Cerebellar cortex (tissue), 1 donor: ENCODE measurements at places on chromosomes 1 and 21.

DNA sequence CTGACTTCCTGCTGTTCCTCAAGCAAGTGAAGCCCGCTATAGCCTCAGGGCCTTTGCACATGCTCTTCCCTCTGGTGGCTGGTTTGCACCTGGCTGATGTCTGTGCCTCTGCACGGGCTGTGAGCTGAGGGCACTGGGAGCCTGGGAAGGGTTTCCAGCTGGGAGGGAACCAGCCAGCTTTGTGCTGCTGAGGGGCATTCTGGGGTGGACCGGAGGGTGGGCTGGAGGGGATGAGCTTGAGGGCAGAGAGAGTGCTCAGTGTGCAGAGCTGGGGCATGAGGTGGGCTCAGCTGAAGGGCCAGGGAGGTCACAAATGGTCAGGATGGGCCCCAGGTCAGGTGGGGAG, 305.7 kb downstream of the MATN1 start:
- no peak for DNase-seq

DNA sequence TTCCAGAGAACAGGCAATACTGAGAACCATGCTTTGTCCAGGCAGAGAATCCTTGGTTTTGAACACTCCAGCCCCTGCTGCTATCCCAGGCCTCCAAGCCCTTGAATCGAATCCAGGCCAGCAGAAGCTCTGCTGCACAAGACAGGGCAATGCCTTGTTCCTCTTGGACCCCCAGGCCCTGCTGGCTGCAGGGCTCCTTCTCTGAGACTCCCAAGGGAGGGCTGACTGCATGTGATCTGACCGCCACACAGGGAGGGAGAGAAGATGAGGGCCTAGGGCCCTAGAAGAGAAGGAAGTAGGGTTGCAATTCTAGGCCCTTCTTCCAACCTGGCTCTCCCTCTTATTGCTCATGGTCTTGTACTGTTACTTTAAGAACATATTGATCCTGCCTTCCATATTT, 160.6 kb upstream of the EDN2 start:
- no peak for DNase-seq

- no peak for DNase-seq
These were observed 71.6 kb downstream of the CD2 start for GRCh38 chr1:116825720-116826438.

GRCh38 chr1:100614570-100614969, 76.6 kb downstream of the GPR88 start:
- no peak for DNase-seq

- DNase-seq = no peak
These were observed 93.2 kb upstream of the KCNK2 start for GRCh38 chr1:214989341-214989740.

DNA sequence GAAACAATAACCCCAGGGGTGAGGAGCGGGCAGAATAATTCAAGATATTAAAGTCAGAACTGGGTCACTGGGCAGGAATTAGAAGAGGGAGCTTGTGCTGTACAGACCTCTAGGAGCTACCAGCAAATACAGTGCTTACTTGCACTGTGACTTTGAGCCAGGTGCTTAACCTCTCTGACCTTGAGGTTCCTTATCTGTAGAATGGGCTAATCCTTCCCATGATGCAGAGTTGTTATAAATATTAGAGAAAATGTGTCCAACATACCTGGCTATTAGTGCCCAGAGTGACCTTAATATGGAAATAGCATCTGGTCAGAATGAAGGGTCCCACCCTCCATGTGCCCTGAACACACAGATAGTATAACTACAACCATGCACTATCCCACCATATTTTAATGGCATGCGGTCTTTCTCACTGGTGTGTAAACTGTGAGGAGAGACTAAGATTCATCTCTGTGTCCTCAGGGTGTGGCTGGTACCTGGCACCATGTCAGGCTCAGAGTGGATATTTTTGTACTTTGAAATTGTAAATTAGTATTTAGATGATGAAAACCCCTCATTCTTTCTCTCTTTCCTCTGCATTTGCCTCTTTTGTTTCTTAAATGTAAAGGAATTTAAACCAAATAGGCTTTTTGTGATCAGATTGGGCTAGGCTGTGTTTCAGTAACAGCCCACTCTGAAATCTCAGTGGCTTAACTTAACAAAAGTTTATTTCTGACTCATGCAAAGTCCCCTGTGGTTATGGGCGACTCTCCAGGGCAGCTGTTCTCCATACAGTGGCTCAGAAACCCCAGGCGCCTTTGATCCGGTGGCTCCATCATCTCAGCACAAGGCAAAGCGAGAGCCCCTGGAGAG, 60.0 kb upstream of the ROR1 start:
- no peak for DNase-seq

DNA sequence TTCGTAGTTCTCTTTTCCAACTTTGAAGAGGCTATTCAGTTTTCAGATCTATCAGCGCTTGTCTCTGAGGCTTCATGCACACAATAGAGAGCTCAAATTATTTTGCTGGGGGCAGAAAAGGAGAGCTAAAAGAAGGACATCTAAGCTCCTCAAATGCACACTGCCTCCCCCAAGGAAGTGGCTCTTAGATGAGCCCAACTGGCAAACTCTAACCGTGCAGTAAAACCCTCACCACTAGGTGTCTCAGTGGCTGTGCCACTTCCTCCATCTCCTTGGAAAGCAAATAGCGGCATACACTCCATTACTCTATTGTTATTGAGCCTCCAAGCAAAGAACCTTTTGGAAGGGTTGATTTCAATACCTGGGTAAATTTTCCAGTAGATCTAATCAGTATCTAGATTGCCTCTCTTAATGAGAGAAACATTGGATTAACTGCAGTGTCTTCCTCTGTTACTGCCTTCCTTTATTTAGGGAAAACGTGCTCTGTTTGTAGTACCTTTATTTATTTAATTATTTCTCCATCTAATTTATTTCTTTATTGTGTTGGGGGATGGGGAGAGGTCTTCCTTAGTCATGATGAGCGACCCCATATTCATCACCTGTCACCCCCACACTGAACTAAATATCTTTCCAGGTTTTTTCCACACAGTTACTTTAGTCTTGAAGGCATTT, 9.2 kb upstream of the SFPQ start:
- peak; percentile 88 for DNase-seq

- peak; percentile 31 for DNase-seq
These were observed 2.1 kb upstream of the S100A2 start for GRCh38 chr1:153567621-153568366.

DNA sequence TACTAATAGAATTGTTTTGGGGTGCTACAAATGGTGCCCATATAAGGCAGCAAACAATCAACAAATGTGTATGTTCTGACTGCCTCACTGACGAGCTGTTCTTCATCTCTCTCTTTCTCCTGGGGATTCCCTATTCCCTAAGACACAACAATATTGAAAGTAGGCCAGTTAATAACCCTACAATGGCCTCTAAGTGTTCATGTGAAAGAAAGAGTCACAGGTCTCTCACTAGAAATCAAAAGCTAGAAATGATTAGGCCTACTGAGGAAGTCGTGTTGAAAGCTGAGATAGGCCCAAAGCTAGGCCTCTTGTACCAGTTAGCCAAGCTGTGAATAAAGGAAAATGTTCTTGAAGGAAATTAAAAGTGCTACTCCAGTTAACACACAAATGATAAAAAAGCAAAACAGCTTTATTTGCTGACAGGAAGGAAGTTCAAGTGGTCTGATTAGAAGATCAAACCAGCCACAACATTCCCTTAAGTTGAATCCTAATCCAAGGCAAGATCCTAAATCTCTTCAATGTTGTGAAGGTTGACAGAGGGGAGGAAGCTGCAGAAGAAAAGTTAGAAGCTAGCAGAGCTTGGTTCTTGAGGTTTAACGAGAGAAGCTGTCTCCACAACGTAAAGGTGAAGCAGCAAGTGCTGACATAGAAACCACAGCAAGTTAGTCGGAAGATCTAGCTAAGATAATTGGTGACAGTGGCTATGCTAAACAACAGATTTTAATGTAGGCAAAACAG, 26.3 kb downstream of the ATP2B4 start:
- DNase-seq = no peak

DNA sequence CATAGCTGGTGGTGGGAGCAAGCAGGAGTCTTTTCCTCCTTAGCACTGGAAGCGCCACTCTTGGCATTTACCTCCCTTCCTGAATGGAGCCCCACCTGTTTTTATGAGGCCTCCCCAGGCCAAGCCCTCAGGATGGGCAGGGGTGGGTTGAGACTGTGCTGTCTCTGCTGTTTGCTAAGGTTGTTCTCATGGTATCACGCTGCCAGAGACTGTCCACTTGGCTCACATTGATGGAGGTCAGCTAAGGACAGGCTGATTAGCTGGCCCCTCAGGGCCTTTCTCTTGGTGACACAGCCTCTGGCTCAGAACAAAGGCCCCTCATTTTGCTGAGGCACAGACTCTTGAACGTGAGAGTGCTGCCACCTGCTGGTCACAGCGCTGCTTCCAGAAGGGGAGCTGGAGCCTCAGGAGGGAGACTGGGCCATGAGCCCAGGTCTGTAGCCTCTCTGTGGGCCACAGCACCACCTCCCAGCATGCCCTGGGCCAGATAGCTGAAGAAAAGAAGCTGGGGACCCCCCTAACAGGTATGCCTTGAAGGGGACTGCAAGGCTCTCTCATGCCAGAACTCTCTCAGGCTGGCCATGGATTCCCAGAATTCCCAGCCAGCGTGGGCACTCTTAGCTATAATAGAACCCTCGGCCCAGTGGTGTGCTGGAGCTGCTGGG, 85.6 kb downstream of the CD58 start:
- DNase-seq = peak; percentile 87

DNA sequence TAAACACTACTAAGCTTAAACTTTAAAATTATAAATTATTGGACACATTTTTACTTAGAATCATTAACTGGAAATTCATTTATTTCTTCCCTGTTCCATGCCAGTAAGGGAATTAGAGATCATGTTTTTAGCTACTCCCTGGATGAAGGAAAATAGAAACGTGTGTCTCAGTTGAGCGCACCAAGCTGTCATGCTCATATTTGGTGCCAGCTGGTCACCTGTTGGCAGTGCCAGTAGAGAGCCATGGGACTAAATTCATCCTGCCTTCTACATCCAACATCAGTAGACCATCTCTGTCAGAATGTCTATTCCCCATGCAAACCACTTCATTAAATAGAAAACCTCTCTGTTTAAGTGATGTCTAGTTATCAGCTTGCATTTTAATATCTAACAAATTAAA, 17.4 kb upstream of the SLC22A15 start:
- peak; percentile 88 for DNase-seq

- DNase-seq = peak; percentile 79
These were observed 37.3 kb downstream of the PLEKHO1 start for GRCh38 chr1:150186789-150187559.

- DNase-seq = no peak
These were observed 23.7 kb downstream of the UMODL1 start for GRCh38 chr21:42094811-42095210.

GRCh38 chr1:38047603-38048141, 1.1 kb upstream of the POU3F1 start:
- DNase-seq = no peak

- no peak for DNase-seq
These were observed 1.9 kb downstream of the KRTAP10-5 start for GRCh38 chr21:44578371-44579055.

- no peak for DNase-seq
These were observed 54.4 kb downstream of the NIBAN1 start for GRCh38 chr1:184919892-184920291.

- no peak for DNase-seq
These were observed 7.0 kb downstream of the EFNA3 start for GRCh38 chr1:155085504-155086127.

- DNase-seq = no peak
These were observed 1574.2 kb downstream of the PLA2G4A start for GRCh38 chr1:188402986-188403385.

DNA sequence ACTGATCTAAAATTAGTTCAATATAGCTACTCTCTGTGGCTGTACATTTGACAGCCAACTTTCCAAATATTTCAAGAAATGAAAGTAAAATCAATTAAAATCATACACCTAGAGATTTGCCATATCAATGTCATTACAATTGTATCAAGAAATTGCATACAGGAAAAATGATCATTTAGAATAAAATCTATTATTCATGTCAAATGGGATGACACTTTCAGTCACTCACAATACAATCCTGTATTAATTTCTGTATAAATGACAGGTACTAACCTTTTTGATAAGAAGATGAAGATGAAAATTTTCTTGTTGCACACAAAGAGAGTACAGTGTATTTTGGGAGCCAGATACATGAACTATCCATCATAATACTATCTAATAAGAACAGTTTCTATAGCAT, 1588.9 kb upstream of the PRMT6 start:
- no peak for DNase-seq

DNA sequence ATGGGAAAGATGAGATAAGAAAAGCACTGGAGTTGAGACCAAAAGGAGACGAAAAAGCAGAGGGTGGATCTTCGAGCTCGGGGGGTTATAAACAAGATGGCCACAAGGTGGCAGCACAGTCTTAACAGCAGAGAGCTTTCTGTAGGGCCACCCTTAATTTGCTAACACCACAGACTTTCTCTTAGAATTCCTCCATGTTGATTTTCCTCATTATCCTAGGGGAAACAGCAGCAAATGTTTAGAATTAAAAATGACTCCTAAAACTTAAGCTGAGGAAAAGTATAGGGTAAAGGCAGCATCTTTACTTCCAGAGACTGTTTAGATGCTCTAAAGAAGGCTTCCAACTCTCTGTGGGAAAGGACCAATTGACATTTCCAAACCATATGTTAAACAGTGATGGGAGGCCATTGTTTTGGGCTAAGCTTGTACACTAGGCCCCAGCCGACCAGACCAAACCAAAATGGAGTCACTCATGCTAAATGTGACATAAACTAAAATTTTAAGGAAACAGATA, 2.5 kb upstream of the APOBEC4 start:
- peak; percentile 89 for DNase-seq

DNA sequence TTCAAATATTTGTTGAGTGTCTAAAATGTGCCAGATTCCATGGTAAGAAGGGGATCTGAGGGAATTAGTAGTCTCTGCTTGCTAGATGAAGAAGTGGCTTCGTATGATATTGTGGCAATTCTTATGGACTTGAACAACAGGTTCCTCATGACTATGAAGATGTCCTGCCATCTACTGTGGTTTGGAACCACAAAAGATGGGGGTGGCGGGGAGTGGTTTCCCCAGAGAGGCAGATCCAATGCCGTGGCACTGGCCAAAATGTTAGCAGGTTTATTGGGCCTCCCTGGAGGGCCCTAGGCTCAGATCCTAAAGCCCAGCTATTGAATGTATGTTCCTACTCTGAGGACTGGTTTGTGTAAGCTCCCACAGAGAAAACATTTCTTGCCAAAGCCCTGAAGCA, 120.8 kb downstream of the RGS2 start:
- DNase-seq = no peak

- no peak for DNase-seq
These were observed 19.9 kb upstream of the EDN2 start for GRCh38 chr1:41504114-41505035.

DNA sequence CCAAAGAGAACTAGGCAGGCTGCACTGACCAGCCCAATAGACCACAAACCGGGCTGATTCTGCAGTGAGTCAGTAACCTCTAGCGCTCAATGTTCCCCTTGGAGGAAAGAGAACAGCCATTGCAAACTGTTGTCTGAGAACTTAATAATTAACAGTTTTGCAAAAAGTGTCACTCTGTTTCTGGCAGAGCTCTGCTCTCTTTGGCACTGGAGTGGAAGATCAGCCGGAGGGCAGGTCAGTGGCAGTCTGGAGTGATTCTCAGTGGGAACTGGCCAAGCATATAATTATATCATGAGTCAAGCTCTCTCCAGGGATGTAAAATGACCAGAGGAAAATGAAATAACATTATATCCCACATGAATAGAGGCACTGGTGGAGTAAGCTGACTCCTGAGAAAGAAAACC, 238.3 kb downstream of the HLX start:
- DNase-seq = peak; percentile 3

GRCh38 chr1:33237579-33237978, 18.7 kb upstream of the ZNF362 start:
- DNase-seq = no peak

GRCh38 chr1:8903908-8904650, 25.6 kb upstream of the ENO1 start:
- peak; percentile 19 for DNase-seq

- DNase-seq = no peak
These were observed 4.8 kb upstream of the ATP1A1 start for GRCh38 chr1:116368241-116368640.
